ENCODE measurements at places on chromosomes 16 and 17.

DNA sequence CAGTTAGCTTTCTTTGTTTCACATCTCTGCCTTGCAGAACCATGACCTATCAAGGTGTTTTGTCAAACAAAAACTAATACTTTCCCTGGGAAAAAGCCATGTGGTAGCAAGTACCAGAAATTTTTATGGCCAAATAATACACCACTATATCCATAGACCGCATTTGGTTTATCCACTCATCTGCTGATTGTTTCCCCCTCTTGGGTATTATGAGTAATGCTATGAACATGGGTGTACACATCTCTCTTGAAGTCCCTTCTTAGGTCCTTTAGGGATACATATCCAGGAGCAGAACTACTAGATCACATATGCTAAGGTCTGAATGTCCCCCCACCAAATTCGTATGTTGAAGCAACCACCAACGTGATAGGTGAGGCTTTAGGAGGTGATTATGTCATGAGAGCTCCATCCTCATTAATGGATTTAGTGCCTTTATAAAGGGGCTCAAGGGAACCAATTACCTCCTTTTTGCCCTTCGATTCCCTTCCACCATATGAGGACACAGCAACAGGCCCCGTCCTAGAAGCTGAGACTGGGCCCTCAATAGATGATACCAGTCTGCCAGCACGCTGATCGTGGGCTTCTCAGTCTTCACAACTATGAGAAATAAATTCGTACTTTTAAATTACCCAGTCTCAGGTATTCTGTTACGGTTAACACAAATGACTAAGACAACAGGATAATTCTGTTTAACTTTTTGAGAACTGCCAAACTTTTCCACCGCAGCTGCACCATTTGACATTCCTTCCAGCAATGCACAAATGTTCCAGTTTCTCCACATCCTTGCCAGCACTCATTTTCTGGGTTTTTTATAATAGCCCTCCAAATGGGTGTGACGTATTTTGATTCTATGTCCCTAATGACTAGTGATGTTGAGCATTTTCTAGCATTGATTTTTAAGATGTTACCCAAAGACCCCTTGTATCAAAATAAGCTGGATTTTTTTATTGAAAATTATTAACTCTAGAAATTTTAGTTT lies 30.0 kb downstream of the SIAH1 start:
- H3K4me1 ChIP-seq: no peaks in the 10 kb centered on the region
- no peak overlapping the region for H3K27ac ChIP-seq
- H3K36me3 ChIP-seq: peaks cover 10% of the 10 kb centered on the region
- no peak for DNase-seq
- H3K4me3 ChIP-seq: no peak overlapping the region

- no peaks in the 10 kb centered on the region for H3K4me1 ChIP-seq
- no peaks in the 10 kb centered on the region for H3K36me3 ChIP-seq
- H3K4me3 ChIP-seq: no peak overlapping the region
- no peak for DNase-seq
- no peak overlapping the region for H3K27ac ChIP-seq
Observed at GRCh38 chr16:25390761-25391160, 133.1 kb upstream of the ZKSCAN2 start.

- H3K27ac ChIP-seq: no peak overlapping the region
- H3K4me1 ChIP-seq: no peaks in the 10 kb centered on the region
- H3K27me3 ChIP-seq: no peaks in the 10 kb centered on the region
- no peaks in the 10 kb centered on the region for H3K36me3 ChIP-seq
- no peak overlapping the region for H3K4me3 ChIP-seq
- DNase-seq: no peak
Observed at GRCh38 chr17:79645022-79645776, 34.3 kb upstream of the RBFOX3 start.

- no peak for DNase-seq
- no peaks in the 10 kb centered on the region for H3K27me3 ChIP-seq
- H3K36me3 ChIP-seq: no peaks in the 10 kb centered on the region
- no peak overlapping the region for H3K27ac ChIP-seq
Observed at GRCh38 chr17:66552371-66552770, 250.0 kb downstream of the PRKCA start.

DNA sequence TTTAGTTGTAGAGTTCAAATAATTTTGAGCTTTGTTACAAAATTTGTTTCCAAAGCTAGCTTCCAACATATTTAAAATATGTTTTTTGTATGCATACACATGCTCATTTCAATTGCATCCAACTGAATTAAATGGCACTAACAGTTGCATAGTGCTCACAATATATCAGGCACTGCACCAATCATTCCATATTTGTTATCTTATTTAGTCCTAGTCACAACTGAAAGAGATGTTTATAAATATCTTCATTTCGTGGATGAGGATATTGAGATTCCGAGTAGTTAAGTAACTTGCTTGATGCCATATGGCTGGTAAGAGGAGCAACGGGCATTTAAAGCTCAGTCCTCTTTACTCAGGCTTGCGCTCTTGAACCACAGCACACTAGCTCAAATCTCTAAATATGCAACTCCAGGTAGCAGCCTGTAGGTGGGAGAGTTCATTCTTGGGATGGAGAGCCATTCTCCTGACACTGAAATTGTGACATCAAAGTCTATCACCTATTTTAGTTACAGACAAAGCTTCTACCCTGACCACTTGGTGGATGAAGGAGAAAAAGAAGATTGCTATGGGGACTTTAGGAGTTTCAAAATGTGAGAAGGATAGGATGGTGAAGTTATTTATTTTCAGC lies 118.0 kb upstream of the CA10 start:
- no peak overlapping the region for H3K4me3 ChIP-seq
- no peak for DNase-seq
- no peaks in the 10 kb centered on the region for H3K27me3 ChIP-seq
- no peak overlapping the region for H3K27ac ChIP-seq
- H3K36me3 ChIP-seq: no peaks in the 10 kb centered on the region

DNA sequence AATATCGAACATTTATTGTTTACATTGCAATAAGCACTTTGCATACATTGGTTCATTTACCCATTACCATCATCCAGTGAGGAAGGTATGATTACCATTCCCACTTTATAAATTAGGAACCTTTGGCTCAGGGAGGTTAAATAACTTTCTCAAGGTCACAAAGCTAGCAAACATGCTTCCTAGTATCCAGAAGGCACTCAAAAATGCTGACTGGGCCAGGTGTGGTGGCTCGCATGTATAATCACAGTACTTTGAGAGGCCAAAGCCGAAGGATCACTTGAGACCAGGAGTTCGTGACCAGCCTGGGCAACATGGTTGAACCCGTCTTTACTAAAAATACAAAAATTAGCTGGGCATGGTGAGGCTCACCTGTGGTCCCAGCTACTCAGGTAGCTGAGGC lies 259.6 kb downstream of the TMEM114 start:
- no peak for DNase-seq
- H3K4me3 ChIP-seq: no peak overlapping the region
- no peak overlapping the region for H3K27ac ChIP-seq
- no peaks in the 10 kb centered on the region for H3K4me1 ChIP-seq
- H3K36me3 ChIP-seq: no peaks in the 10 kb centered on the region

- H3K4me1 ChIP-seq: no peaks in the 10 kb centered on the region
- H3K27ac ChIP-seq: no peak overlapping the region
- DNase-seq: no peak
- H3K27me3 ChIP-seq: peaks cover 3% of the 10 kb centered on the region
- H3K36me3 ChIP-seq: no peaks in the 10 kb centered on the region
Observed at GRCh38 chr17:40765657-40766056, 6.3 kb downstream of the KRT26 start.

DNA sequence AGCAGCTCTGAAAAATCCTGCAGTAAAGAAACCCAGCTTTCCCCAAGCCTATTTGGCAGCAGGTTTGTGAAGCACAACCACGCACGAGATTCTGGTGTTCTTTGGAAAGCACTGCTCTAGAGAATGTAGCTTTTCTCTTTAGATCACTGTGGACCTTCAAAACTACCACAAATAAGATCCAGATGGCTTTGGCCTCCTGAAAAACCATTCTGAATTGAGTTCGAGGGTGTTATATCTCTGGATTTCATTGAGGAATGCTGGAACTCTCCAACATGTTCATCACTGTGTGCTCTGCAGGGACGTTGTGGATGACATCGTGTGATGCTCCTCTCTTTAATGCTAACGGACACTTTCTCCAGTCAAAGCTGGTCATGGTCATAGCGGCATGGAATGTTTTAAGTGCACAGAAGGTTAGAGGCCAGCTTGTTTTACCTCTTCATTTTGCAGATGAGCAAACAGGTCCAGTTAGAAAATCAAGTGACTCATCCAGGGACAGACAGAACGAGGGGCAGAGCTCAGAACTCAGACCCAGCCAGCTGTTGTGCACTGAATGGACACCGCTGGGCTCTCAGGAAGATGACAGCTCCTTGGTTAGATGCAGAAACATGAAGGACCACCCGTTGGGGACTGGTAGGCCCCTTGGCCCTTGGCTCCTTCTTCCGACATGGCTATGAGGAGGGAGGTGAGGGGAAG lies 37.2 kb downstream of the CCDC42 start:
- no peak overlapping the region for H3K4me3 ChIP-seq
- H3K4me1 ChIP-seq: no peaks in the 10 kb centered on the region
- no peak for DNase-seq
- no peaks in the 10 kb centered on the region for H3K36me3 ChIP-seq
- peaks cover 6% of the 10 kb centered on the region for H3K27me3 ChIP-seq

- H3K4me3 ChIP-seq: no peak overlapping the region
- no peaks in the 10 kb centered on the region for H3K27me3 ChIP-seq
- DNase-seq: no peak
- no peaks in the 10 kb centered on the region for H3K4me1 ChIP-seq
Observed at GRCh38 chr17:251531-251930, 70.1 kb upstream of the DOC2B start.

DNA sequence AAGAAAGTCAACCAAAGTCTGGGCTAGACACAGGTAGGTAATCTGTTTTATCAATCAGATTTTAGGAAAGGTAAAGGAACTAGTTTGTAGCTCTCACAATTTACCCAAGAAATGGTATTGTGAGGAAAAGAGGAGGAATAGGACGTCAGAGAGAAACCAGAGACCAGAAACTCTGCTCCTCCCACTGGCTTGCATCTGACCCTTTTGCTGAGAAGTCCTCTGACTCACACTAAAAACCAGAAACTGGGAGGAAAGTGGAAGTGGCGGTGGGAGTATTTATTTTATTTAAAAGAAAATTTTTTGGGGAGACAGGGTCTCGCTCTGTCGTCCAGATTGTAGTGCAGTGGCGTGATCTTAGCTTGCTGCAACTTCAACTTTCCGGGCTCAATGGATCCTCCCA lies 38.0 kb upstream of the MNT start:
- H3K27me3 ChIP-seq: no peaks in the 10 kb centered on the region
- no peaks in the 10 kb centered on the region for H3K36me3 ChIP-seq
- DNase-seq: peak; percentile 85
- no peak overlapping the region for H3K27ac ChIP-seq
- H3K4me3 ChIP-seq: no peak overlapping the region

- H3K27ac ChIP-seq: no peak overlapping the region
- peaks cover 2% of the 10 kb centered on the region for H3K27me3 ChIP-seq
- H3K4me1 ChIP-seq: no peaks in the 10 kb centered on the region
- no peak overlapping the region for H3K4me3 ChIP-seq
Observed at GRCh38 chr17:19461116-19461515, 50.1 kb downstream of the RNF112 start.

DNA sequence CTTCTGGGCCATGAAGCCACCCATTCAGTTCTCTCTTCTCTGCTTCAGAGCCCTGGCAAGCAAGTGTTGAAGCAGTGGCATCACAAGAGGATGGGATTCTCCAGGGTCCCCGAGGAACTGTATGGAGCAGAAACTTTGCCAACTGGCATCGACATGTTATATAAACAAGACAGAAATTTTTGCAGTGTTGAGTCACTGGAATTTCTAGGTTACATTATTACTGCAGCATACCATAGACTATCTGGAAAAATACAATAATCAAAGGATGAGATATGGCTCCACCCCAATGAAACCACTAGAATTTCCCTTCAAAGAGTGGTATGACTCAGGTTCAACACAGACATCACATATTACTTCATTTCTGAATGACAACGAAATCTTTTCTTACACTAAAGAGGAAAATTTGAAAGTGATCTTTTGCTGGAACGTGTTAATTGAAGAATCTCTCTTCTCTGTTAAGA lies 343.0 kb upstream of the DYNLRB2 start:
- no peak overlapping the region for H3K4me3 ChIP-seq
- no peaks in the 10 kb centered on the region for H3K27me3 ChIP-seq
- DNase-seq: peak; percentile 97
- peak overlapping the region; percentile 70 for H3K27ac ChIP-seq

GRCh38 chr17:58728798-58729197 lies 26.9 kb upstream of the PPM1E start:
- H3K27ac ChIP-seq: no peak overlapping the region
- no peaks in the 10 kb centered on the region for H3K27me3 ChIP-seq
- no peaks in the 10 kb centered on the region for H3K4me1 ChIP-seq
- no peaks in the 10 kb centered on the region for H3K36me3 ChIP-seq
- DNase-seq: peak; percentile 12
- no peak overlapping the region for H3K4me3 ChIP-seq

DNA sequence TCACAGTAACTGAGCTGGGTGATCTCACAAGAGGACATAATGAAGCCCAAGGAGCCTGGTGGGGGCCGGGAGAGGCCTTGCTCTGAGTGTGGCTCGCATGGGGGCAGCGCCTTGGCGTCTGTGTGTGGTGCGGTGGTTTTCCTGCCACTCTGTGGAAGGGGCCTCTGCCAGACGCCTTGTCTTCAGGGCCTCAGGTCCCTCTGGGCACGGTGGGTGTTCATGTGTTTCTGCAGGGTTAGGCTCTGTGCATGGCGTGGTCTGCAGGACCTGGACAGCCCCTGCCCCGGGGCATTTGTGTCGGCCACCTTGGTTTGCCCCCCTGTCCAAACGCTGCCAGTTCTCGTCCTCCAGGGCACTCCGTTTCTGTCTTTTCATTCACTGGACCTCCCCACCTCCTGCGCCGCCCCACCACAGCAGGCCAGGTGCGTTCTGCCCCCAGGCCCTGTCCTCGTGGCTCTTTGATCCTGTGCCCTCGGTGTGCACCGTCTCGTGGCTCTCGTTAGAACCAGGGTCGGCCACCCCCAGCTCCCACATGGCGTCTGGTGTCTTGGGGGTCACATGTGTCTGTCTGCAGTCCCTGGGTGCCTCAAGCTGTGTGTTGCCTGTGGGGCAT lies 43.7 kb upstream of the ZNF750 start:
- H3K36me3 ChIP-seq: no peaks in the 10 kb centered on the region
- no peak overlapping the region for H3K4me3 ChIP-seq
- peaks cover 3% of the 10 kb centered on the region for H3K4me1 ChIP-seq
- DNase-seq: no peak
- H3K27me3 ChIP-seq: no peaks in the 10 kb centered on the region

GRCh38 chr16:17368446-17368845 lies 102.3 kb downstream of the XYLT1 start:
- DNase-seq: peak; percentile 53
- H3K27me3 ChIP-seq: no peaks in the 10 kb centered on the region
- H3K27ac ChIP-seq: no peak overlapping the region
- no peaks in the 10 kb centered on the region for H3K36me3 ChIP-seq

- H3K27me3 ChIP-seq: no peaks in the 10 kb centered on the region
- no peak for DNase-seq
- no peak overlapping the region for H3K27ac ChIP-seq
- no peak overlapping the region for H3K4me3 ChIP-seq
Observed at GRCh38 chr16:11862489-11862888, 11.1 kb upstream of the RSL1D1 start.

Measured in fibroblast of lung (primary cell).